ENCODE measurements at places on chromosomes 5 and 9. TPM values are rescaled to one million over a fixed set of nuclear protein-coding genes. Genes with fewer than 3 reads are reported as not detected.

GRCh38 chr9:92961627-92962302, 14.4 kb downstream of the FGD3 start:
- DNase-seq, result no peak

DNA sequence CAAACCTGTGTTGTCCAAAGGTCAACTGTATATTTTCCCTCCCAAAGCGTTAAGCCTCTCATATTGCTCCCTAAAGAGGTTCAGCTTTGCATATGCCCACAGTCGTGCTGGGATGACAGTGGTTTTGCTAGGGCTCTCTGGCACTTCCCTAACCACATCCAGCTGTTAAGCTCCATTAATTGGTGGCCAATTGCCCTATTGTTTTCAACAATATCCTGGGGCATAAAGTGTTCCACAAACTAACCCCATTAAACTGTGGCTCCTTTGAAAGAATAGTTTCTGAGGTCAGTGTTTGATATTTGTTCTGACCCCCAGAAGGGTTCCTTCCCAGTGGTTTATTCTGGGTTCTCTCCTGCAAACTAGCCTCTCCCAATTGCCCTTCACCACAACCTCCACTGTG, 194.5 kb downstream of the HSD17B3 start:
- no peak for DNase-seq

GRCh38 chr9:103225702-103226646, 230.8 kb downstream of the CYLC2 start:
- DNase-seq, result no peak

MIGA2 gene
- 15.6 TPM for polyA plus RNA-seq
